ENCODE measurements at places on chromosomes 2 and 18. TPM values are rescaled to one million over a fixed set of nuclear protein-coding genes. Genes with fewer than 3 reads are reported as not detected.

The DHRS9 gene
- total RNA-seq, result 2.4 TPM

The MAP4K3 gene
- 20.3 TPM for total RNA-seq

The UCN gene
- total RNA-seq, result 1.6 TPM

The ARHGAP25 gene
- total RNA-seq, result 180 TPM

The DLGAP1 gene
- not detected for total RNA-seq

GRCh38 chr2:104846786-104847585 lies 6.9 kb upstream of the POU3F3 start:
- H3K4me3 ChIP-seq, result no peak overlapping the region
- peaks cover 20% of the 10 kb centered on the region for H3K4me1 ChIP-seq
- H3K27me3 ChIP-seq, result peaks cover 71% of the 10 kb centered on the region
- no peaks in the 10 kb centered on the region for H3K36me3 ChIP-seq
- DNase-seq, result no peak

GRCh38 chr2:223994562-223995162 lies 37.4 kb downstream of the MRPL44 start:
- H3K27ac ChIP-seq, result no peak overlapping the region
- H3K4me3 ChIP-seq, result no peak overlapping the region
- H3K27me3 ChIP-seq, result no peaks in the 10 kb centered on the region
- H3K4me1 ChIP-seq, result no peaks in the 10 kb centered on the region
- no peak for DNase-seq

DNA sequence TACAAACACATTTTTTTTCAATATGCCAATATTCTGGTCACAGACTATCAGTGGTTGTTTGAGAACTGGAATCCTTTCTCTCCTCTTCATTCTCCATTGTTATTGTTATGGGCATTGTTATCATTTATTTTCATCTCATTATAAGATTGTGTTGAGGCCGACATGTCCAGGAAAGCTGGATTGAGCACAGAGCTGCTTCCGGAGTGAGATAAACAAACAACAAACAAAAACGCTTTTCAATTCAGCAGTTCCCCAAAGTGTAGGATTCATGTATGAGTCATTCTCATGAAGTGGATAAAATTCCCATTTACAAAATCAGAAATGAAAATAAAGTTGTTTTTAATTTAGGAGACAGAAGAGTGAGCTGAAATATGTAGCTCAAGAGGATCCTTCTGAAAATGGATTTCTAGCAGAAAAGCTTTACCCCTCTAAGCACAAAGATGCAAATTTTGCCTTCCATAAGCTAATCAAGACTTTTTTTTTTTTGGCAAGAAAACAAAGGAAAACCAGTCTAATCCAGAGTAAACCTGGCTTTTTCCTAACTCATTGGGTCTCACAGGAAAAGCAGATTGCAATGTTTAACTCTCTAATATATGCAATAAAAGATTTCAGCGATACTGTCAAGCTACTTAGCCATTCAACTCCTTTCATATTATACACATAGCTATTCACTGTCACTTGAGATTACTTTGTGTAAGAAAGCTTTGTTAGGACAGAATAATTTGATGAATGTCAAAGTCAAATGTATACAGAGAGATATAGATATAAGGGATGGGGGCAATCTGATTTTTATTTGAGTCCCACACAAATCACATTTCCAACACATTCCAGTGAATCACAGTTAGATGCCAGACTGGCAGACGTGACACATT lies 1441.7 kb upstream of the CELF4 start:
- no peak overlapping the region for H3K4me3 ChIP-seq
- no peak for DNase-seq
- H3K27ac ChIP-seq, result no peak overlapping the region
- H3K27me3 ChIP-seq, result no peaks in the 10 kb centered on the region
- H3K4me1 ChIP-seq, result no peaks in the 10 kb centered on the region

- H3K36me3 ChIP-seq, result no peaks in the 10 kb centered on the region
- DNase-seq, result no peak
- H3K4me3 ChIP-seq, result no peak overlapping the region
- no peaks in the 10 kb centered on the region for H3K4me1 ChIP-seq
Observed at GRCh38 chr2:153939124-153939796, 67.5 kb downstream of the GALNT13 start.

DNA sequence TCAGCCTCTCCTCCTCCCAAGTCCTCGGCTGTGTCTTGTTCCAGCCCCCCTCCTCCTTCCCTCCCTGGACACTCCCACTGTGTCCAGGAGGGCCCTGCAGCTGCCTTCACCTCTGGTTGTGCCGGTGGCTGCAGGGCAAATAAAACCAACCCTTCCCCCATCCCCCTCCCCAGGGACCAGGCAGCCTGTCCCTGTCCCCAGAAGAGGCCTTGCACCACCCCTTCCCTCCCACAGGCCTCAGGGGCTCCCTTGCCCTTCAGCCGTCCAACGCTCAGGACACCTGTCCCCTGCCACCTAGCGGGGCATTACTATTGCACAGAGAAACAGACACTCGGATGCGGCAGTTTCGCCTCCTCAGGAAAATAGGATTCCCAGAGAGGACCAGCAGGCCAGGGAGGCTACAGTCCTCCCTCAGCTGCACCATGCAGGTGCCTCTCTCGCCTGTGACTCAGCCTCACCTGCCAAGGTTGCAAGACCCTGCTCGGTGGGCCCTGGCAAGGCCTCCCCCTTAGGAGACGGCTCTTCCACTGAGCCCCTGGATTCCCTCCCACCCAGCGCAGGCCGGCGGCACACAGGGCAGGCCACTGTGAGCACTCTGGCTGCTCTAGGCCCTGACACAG lies 5.5 kb upstream of the GPC1 start:
- H3K36me3 ChIP-seq, result no peaks in the 10 kb centered on the region
- H3K27me3 ChIP-seq, result peaks cover 3% of the 10 kb centered on the region
- no peak overlapping the region for H3K27ac ChIP-seq
- DNase-seq, result no peak
- peaks cover 5% of the 10 kb centered on the region for H3K4me1 ChIP-seq
